ENCODE measurements at places on chromosomes 16 and 17.

- no peaks in the 10 kb centered on the region for H3K4me1 ChIP-seq
- H3K36me3 ChIP-seq: no peaks in the 10 kb centered on the region
- no peaks in the 10 kb centered on the region for H3K27me3 ChIP-seq
These were observed 58.7 kb downstream of the EFCAB5 start for GRCh38 chr17:30000001-30000754.

DNA sequence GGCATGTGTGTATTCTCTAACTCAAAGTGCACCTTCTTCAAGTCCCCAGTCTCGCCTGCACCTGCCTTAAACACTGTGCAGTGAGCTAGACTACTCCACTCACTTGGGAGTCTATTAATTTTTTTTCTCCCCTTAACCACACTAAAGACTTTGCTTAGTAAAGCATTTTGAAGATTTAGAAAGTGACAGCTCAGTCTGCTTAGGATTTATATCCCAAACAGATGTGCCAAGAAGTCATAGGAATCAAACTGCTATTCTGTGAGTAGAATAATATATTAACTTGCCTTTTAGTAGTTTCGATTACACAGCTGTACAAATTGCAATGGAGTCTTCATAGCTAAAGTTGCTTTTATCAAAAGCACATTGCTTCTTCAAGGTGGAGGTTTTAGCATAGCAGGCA lies 47.2 kb upstream of the MED13 start:
- no peak overlapping the region for H3K4me3 ChIP-seq
- no peaks in the 10 kb centered on the region for H3K27me3 ChIP-seq
- no peak overlapping the region for H3K27ac ChIP-seq
- H3K4me1 ChIP-seq: no peaks in the 10 kb centered on the region
- DNase-seq: no peak

- H3K4me1 ChIP-seq: no peaks in the 10 kb centered on the region
- H3K27me3 ChIP-seq: no peaks in the 10 kb centered on the region
- H3K27ac ChIP-seq: no peak overlapping the region
- no peak overlapping the region for H3K4me3 ChIP-seq
- no peak for DNase-seq
These were observed 10.2 kb downstream of the CDH5 start for GRCh38 chr16:66376577-66377305.

- no peak overlapping the region for H3K4me3 ChIP-seq
- no peaks in the 10 kb centered on the region for H3K36me3 ChIP-seq
- DNase-seq: no peak
- no peaks in the 10 kb centered on the region for H3K4me1 ChIP-seq
- no peaks in the 10 kb centered on the region for H3K27me3 ChIP-seq
- H3K27ac ChIP-seq: no peak overlapping the region
These were observed 1.2 kb upstream of the METTL9 start for GRCh38 chr16:21598206-21598605.

- no peaks in the 10 kb centered on the region for H3K27me3 ChIP-seq
- no peaks in the 10 kb centered on the region for H3K4me1 ChIP-seq
- no peak overlapping the region for H3K4me3 ChIP-seq
- no peak overlapping the region for H3K27ac ChIP-seq
- DNase-seq: no peak
- no peaks in the 10 kb centered on the region for H3K36me3 ChIP-seq
These were observed 626.1 kb downstream of the HS3ST4 start for GRCh38 chr16:26317885-26318284.

- H3K27ac ChIP-seq: no peak overlapping the region
- H3K27me3 ChIP-seq: no peaks in the 10 kb centered on the region
- no peak overlapping the region for H3K4me3 ChIP-seq
These were observed 25.5 kb upstream of the MYO15B start for GRCh38 chr17:75561927-75562603.

Data from iPS DF 6.9 (cell line).